Activated CD4-positive, alpha-beta T cell treated with anti-CD3 and anti-CD28 coated beads, Interleukin-2, amount 50 U/mL, for 16 hours (primary cell): ENCODE measurements at places on chromosomes 5 and 9.
A peak's percentile ranks its signal among the peaks of the same experiment; 100 is the strongest.

DNA sequence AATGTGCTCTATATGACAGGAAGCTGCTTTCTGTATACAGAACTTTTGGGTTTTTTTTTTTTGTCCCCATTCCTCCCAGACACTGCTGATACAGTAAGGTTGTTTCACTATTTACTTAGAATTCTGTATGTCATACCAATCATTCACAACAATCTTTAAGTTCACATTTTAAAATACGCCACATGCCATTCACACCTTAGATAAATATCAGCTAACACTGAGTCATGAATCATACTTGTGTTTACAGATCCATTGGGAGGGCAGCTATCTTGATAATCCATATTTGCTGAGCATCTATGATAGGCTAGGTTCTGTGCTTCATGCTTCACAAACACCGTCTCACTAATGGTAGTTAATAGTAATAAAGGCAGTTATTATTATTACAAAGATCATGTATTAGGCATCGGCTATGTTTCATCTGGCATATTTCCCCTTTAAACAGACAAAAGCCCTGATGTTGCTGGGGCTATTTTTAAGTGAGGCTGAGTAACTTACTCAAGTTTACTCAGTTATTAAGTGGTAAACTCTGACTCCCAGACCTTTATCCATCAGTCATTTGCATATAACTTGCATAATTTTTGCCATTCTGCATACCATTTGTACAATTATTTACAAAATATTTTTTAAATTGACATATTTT lies 152.2 kb upstream of the HMHB1 start:
- DNase-seq = no peak

- no peak for DNase-seq
These were observed 68.1 kb upstream of the GGTA1 start for GRCh38 chr9:121567500-121568342.

GRCh38 chr5:167219298-167219697 lies 1072.1 kb upstream of the WWC1 start:
- DNase-seq = no peak

GRCh38 chr5:10372726-10373709 lies 19.5 kb downstream of the MARCHF6 start:
- DNase-seq = no peak

DNA sequence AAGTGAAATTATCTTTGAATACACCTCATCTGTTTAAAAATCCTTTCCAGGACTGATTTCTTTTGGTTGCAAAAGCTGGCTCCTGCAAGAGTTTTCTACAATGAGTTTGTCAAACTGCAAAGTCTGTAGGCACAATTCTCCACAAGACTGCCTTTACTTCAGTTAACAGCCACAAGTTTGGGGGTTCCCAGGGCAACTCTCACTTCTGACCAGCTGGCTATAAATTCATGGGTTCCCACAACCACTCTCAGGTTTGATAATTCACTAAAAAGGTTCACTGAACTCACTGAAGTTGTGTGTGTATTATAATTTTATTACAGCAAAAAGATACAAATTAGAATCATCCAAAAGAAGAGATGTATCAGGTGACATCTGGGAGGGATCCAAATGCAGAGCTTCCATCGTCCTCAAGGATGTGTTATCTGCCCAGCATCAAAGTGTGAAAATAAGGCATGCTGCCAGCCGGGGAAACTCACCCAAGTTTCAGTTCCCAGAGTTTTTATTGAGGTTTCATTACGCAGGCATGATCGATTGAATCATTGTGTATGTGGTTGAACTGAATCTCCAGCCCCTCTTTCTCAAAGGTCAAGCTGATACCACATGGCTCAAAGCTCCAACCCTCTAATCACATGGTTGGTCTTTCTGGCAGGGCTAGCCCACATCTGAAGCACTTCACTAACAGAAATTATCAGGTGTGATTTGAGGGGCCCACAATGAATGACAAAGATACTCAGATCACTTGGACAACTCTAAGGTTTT lies 19.0 kb upstream of the PSIP1 start:
- no peak for DNase-seq

DNA sequence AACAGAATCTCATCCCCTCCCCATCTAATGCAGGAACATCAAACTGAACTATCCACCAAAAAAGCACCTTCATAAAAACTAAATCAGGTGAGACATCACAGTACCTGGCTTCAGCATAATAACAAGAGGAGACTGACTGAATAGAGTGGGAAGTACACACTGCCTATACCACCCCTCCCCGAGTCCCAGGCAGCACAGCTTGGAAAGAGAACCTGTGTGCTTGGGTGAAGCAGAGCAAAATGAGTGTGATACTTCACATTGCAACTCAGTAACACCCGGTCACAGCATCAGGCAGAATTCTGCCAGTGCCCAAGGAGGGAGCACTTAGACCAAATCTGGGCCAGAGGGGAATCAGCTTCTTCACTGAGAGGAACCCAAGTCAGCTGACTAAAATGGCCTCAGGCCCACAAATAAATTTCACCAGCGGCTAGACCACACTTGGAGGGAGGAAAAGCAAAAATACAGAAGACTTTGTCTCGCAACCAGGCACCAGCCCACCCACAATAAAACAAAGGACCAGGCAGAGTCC lies 69.3 kb upstream of the OR2K2 start:
- no peak for DNase-seq

GRCh38 chr5:169201597-169201996 lies 99.3 kb downstream of the SLIT3 start:
- no peak for DNase-seq

- no peak for DNase-seq
These were observed 16.5 kb upstream of the RLN2 start for GRCh38 chr9:5321058-5321457.

- DNase-seq = no peak
These were observed 43.9 kb downstream of the HRH2 start for GRCh38 chr5:175701797-175702196.

GRCh38 chr9:35488566-35489312 lies 1.2 kb upstream of the RUSC2 start:
- no peak for DNase-seq

DNA sequence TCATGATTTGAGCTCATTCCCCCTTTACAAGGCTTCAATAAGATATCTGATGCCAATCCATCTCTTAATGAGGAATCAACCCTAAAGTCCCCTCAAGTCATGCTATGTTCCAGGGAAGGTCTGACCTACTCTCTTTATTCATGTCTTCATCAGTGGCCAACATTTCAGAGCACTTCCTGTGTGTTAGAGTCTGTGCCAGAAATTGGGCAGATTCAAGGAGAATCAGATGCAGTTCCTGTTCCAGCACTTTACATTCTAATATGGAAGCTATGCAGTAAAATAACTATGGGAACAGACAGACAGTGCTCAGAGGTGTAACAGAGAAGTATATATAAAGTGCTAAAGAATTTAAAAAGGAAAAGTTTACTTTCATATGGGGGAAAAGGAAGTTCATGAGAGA lies 193.4 kb upstream of the NR4A3 start:
- DNase-seq = no peak

GRCh38 chr9:36878986-36879982 lies 154.8 kb downstream of the PAX5 start:
- DNase-seq = peak; percentile 34

- DNase-seq = no peak
These were observed 7.4 kb downstream of the YTHDC2 start for GRCh38 chr5:113520899-113521298.

GRCh38 chr5:115184770-115185169 lies 15.1 kb upstream of the TRIM36 start:
- DNase-seq = no peak

DNA sequence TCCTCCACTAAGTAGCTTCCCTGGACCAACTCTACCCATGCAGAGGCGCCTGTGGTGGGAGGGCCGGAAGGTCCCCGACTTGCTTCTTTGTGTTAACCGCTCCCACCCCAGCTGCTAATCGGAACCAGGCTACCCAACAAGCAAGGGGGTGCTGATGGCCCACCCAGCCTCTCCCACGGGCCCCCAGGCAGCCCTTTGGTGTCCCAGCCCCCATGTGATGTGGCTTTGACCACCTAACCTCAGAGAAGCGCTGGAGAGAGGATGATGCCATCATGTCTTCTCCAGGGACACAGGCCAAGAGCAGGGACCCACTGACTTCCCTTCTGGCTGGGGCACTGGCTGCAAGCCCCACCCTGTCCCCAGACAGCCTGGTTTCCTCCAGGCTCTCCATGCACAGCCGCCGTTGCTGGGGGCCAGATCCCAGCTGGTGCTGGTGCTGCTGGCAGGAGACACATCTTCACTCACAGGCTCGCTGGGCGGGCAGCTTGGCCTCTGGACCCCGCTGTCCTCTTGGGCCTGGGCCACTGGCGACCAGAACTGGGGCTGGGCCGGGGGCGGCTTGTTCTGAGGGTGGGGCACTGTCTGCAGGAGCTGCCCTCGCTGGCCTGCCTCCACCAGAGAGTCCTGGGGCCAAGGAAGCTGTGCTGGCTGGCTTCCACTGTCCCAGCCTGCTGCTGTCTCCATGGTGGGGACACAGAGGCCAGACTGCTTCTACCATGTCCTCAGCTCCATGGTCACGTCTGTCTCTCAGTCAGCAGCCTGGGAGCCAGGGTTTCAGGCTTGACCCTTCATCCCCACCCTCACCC lies 27.8 kb downstream of the LAMC3 start:
- no peak for DNase-seq

DNA sequence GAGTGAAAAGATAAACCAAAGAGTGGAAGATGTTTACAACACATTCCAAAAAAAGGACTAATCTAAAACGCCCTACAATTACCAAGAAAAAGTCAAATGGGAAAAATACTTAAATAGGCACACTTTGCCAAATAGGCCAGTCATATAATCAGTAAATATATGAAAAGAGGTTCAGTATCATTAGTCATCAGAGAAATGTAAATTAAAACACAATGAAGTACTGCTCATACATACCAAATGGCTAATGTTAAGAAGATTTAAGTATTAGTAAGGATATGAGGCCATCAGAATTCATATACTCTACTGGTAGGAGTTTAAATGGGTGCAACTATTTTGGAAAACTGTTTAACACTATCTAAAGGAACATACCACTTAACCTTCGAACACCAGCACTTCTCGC lies 47.6 kb downstream of the ZDHHC21 start:
- DNase-seq = no peak

GRCh38 chr9:105193560-105193959 lies 50.9 kb upstream of the SLC44A1 start:
- no peak for DNase-seq

DNA sequence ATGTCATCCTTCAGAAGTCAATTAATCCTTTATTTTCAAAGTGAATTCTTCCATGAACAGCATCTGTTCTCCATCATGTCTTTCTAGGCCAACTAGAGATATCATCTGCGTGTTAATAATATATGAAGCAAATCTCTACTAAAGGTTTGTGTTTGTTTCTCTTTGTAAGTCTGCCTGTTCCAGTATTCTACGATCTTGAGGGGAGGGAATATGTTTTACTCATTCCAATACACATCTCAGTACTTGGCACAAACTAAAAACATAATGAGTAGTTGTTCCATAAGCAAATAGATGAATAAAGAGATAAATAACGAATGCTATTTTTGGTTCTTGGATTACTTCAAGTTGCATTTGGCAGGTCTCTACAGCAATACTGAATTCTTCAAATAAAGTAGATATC lies 470.7 kb upstream of the GRIN3A start:
- DNase-seq = no peak

DNA sequence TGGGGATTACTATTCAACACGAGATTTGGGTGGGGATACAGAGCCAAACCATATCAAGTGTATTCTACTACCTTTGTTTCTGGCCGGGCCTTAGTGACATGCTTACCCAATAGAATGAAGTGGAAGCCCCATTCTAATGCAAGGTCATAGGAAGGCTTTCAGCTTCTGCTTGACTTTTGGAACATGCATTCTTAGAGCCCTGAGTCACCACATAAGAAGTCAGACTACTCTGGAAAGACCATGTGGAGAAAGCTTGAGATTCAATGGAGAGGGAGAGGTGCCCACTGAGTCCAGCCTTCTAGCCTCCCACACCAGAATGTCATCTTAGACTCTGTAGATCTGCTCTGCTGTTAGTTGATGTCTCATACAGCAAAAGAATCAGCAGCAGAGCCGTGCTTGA lies 155.7 kb upstream of the FBN2 start:
- DNase-seq = no peak

DNA sequence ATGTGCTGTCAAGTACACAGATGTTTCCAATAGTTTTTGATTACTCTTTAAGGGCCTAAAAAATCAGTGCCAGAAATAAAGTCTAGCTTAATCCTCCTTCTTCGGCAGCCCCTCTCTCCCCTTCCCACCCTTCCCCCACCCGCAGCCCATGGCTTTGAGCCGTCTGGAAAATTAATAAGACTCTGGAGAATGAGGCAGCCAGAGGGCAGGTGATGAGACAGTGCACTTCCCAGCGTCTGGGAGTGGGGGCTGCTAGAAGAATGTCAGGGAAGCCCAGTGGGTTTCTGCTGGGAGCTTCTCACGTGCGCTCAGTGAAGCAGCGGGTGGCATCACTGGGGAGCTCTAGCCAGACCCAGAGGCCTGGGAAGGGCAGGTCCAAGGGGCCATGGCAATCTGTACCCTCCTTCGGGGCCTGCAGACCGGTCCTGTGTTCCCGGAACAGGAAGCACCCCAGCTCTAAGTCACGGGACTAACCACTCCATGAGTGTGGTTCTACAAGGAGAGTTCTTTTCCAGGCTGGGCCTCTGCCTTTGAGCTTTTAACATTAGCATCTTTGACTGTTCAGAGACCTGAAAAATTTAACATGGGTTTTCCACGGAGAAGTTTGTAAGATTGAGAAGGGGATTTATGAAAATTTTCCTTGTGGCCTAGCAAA lies 164.8 kb upstream of the OTULINL start:
- peak; percentile 35 for DNase-seq

GRCh38 chr5:35741126-35741716 lies 115.5 kb upstream of the IL7R start:
- peak; percentile 35 for DNase-seq

- DNase-seq = no peak
These were observed 174.5 kb upstream of the RAD23B start for GRCh38 chr9:107108342-107109130.

- no peak for DNase-seq
These were observed 219.1 kb upstream of the NFIL3 start for GRCh38 chr9:91642771-91643170.

DNA sequence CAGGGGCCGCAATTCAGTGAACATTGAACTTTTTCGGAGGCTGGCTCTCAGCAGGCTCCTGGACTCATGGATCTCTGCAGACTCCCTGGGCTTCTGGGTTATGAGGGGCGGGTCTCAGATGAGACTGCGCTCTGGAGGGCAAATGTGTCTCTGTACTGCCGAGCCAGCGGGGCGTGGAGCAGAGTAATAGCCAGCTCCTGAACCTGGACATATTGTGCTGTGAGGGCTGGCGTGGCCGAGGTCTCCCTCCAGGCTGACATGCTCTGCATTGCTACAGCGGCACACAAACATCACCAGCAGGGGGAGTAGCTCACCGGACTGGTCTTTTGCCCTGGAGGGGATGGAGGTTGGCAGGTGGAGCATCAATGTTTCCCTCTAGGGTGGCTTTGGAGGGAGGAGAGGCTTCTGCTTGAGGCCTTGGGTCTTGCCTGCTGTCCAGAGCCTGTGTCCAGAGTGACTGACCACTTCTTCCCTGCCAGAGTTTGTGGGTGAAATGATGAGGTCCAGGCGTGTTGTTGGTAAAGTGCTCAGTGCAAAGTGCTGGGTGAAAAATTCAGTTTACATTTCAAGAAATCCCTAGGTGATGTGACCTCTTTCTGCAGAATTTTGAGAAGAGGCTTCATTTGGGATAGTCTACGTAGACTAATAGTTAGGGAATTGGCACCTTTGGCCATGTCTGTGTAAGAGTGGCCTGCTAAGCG lies 10.9 kb upstream of the GADD45G start:
- DNase-seq = peak; percentile 72

- no peak for DNase-seq
These were observed 9.3 kb upstream of the TRIM36 start for GRCh38 chr5:115179030-115179393.

GRCh38 chr5:43244823-43245565 lies 53.0 kb downstream of the NIM1K start:
- DNase-seq = peak; percentile 52
